Neuronal stem cell (in vitro differentiated cells): ENCODE measurements at places on chromosomes 4 and X.

DNA sequence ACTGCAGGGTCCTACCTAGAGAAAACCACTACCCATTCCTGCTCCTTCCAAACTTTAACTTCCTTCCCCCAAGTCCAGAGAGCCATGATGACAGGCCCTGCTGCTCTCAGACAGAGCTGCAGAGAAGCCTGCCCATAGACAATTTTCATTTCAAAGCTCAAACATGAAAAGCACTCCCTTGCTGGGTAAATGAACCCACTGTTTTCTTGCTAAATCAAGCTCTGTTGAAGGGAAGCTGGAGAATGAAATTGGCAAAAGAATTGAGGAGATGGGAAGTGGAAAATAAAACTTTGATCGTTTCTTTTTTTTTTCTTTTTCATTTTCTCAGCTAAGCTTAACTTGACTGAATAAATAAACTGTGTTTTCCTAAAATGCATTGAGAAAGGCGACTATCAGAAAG lies 331.1 kb upstream of the CPEB2 start:
- H3K27ac ChIP-seq, result no peak overlapping the region
- peaks cover 3% of the 10 kb centered on the region for H3K4me1 ChIP-seq
- no peaks in the 10 kb centered on the region for H3K36me3 ChIP-seq
- H3K27me3 ChIP-seq, result no peaks in the 10 kb centered on the region
- H3K4me3 ChIP-seq, result no peak overlapping the region

- H3K36me3 ChIP-seq, result no peaks in the 10 kb centered on the region
- H3K4me1 ChIP-seq, result no peaks in the 10 kb centered on the region
- peaks cover 8% of the 10 kb centered on the region for H3K27me3 ChIP-seq
These were observed 964 bp downstream of the VEGFC start for GRCh38 chr4:176791591-176792325.

DNA sequence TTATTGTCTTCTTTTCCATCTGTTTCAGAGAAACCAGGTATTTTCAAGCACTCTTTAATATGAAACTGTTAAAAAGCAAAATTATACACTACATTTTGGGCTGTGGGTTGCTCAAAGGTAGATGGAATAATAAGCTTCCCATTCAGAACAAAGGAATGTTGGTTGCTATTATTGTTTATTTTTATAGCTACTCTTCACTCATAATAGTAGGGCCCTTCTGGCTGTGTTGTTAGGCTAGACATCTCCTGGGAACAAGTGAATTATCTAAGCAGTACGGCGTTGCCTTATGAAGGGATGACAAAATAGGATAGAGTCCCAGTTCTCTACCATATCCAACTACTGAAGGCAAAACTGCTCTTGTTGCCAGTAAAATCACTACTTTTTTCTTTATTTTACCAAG lies 34.2 kb downstream of the TENM3 start:
- no peaks in the 10 kb centered on the region for H3K27me3 ChIP-seq
- no peaks in the 10 kb centered on the region for H3K36me3 ChIP-seq
- no peak for DNase-seq
- H3K27ac ChIP-seq, result no peak overlapping the region
- H3K4me3 ChIP-seq, result no peak overlapping the region
- H3K4me1 ChIP-seq, result peaks cover 17% of the 10 kb centered on the region

DNA sequence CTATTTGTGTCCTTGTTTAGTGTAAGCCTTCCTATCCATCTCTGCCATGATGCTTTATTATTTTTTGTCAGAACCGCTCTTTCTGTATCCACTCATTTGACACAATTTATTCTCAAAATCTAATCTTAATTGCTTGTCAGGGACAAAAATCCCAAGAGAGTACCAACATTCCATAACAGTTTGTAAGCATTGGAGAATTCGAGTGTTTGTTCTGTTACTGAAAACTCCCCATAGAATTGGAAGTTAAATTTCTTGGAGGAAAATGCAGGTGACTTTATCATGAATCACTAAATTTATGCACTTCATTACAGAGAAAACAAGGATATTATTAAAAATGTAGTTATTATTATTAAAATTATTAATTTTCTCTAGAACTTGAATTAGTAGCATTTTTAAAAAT lies 1986.1 kb downstream of the ARAP2 start:
- H3K27me3 ChIP-seq, result no peaks in the 10 kb centered on the region
- H3K27ac ChIP-seq, result no peak overlapping the region
- DNase-seq, result no peak
- no peak overlapping the region for H3K4me3 ChIP-seq
